Suprapubic skin (tissue), 4 donors: ENCODE measurements at places on chromosomes 16 and 17.

- DNase-seq = no peak
Measured at GRCh38 chr17:63631062-63631461, 8.8 kb downstream of the MAP3K3 start.

DNA sequence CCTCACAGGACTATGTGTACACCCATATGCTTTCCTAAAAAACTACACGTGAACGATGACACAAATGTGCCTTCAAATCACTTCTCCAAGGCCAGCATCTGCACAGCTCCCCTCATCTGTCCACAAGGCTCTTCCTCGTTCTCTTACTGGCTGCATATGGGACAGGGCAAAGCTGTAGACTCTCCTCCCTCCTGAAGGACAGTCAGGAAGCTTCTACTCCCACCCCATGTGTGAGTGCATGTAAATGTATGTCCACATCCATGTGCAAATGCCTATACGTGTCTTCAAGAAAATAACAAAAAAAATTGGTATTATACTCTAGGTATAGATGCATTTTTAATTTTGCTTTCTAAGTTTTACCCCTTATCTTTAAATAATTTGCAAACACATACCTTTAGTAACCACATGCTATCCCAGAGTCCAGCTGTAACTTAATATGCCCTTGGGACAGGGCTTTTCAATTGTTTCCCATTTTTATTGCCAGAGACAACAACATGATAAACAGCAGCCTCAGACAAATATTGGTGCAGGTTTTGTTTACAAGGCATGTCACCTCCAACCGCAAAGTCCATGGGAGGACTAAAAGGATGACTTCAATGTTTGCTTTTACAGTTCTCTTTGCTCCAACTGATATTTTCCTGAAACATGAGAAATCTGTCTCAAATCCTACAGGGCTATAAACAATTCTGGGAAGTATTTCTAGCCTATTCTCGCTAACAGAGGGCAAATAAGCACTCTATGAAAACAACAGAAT lies 31.6 kb upstream of the FAAP100 start:
- DNase-seq = no peak

GRCh38 chr17:73564843-73565242 lies 79.4 kb downstream of the SDK2 start:
- DNase-seq = no peak

- DNase-seq = no peak
Measured at GRCh38 chr17:79843474-79843815, 4.2 kb upstream of the CBX4 start.

DNA sequence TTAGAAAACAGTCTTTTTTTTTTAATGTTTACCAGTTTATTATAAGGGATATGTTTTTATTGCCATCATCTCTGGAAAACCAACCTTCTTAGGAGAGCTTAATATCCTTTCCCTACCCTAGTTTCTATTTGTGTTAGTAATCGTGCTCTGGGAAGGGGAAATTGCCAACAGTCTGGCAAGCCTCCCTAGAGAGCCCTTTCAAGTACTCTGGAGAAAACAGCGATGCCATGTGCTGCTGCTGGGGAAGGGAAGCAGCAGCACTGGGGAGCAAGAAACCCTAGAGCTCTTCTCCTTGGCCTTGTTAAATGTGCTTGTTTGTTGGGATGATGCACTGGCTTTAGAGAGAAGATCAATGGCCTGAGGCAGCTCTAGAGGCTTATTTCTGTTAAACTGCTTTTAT lies 10.3 kb downstream of the RETREG3 start:
- DNase-seq = no peak

DNA sequence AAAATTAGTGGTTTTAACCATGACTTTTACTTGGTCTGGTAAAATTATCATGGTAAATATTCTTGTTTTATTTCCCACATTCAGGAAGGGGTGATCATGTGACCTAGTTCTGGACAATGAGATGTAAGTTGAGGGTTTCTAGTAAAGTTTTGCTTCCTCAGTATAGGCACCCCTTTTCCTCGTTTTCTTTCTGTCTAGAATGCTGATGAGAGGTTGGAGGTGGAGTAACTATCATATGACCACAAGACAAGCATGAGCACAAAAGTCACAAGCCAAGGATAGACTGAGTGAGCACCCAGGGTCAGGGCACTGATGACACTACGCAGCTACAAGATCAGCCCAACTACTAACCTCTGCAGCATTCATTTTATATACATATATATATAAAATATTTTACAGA lies 53.9 kb downstream of the MYO1D start:
- DNase-seq = no peak

GRCh38 chr17:51203838-51204237 lies 37.6 kb downstream of the NME2 start:
- DNase-seq = no peak

DNA sequence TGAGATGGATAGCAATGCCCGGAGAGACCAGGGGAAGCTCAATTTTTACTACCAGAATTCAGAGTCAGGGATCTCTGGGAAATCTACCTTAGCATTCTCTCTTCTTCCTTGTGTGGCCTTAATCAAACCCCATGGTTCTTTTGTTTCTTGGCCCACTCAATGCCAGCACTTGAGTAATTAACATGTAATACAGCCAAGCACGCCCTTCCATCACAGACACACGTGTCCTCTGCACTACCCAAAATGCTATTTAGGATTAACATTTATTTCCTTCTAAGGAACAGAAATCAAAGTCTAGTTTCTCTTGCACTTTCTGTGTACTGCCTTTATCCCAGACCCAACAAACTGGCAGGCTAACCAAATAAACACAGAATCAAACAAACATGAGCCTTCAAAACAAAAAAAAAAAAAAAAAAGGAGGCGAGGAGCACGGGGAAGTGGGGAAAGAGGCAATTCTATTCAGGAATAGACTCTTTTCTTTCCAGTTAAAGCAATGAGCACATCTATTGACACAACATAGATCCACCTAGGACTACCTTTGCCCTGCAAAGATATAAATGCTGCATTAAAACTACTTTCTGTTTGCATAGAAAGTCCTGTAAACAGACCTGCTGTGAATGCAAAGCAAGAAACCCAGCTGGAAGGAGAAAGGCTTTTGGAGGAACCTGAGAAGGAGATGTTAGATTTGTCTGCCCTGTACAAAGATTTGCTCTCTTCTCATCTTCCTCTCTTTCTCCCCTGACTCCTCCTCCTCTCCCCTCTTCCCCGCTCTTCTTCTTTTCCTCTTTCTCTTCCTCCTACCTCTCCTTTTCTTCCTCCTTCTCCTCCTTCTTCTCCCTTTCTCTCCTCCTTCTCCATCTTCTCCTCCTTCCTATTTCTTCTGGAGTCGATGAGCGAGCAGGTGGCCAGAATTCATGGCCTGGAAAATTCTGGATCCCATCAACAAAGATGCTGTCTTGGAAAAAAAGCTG lies 294.4 kb downstream of the NPIPA8 start:
- no peak for DNase-seq

DNA sequence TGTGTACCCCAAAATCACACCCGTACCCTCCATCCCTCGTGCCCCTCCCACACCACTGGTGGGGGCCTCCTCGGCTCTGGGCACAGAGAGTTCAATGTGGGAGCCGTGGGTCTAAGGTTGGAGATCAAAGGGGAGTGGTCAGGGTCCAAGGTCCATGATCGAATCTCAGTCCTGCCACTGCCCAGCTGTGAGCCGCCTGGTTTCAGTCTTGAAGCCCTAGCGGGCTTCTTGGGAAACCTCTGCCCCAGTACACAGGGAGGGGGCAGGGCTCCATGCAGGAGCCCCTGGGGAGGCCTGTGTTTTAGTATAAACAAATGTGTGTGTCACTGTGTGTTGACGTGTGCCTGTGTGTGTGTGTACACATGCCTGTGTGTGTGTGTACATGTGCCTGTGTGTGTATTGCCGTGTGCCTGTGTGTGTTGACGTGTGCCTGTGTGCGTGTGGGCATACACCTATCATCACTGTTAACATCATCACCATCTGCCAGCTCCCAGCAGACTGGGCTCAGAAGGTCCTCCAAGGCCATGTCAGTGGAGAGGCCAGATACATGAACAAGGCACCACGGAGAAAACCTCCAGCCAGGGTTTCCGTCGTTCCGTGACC lies 26.5 kb upstream of the ZNF469 start:
- DNase-seq = no peak

- DNase-seq = no peak
Measured at GRCh38 chr17:77778636-77779489, 179.6 kb upstream of the TNRC6C start.

DNA sequence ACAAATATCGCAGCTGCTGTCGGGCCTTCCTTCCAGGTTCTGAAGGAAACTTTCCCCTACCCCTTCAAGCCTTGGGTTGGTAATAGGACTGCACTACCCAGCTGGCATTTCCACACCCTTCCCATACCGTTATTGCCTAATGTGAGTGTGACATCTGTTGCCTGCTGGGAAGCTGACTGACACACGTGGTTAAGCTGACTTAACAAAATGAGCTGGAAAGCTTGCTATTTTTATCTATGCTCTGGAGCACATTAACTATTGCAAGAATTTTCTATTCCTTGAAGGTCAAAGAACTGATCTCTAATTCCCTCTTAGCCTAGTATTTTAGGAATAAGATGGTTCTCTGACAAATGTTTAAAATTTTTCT lies 79.5 kb downstream of the PMP22 start:
- DNase-seq = no peak

DNA sequence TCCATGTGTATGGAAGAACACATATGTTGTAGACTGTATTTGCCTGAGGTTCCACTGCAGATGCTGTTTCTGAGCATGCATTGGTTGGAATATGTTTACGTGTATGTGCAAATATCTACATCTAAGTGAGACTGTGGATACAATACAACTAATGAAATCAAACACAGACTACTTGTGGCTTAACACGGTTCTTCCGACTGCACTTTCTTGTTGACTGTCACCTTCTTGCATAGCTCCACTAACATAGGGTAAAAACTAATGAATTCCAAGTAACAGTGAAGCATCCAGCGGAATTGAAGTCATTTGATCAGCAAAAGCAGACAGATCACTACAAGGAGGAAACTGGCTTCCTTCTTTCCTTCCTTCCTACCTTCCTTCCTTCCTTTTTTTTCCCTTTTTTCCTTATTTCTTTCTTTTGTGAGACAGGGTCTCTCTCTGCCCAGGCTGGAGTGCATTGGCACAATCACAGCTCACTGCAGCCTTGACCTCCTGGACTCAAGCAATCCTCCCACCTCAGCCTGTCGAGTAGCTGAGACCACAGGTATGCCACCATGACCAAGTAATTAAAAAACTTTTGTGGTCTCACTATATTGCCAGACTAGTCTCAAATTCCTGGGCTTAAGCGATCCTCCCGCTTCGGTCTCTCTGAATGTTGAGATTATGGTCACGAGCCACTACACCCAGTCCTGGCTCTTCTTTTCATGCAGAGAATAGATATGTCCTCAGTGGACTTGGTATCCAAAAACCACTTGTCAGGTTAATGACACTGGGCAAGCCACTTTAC lies 22.0 kb upstream of the CCL1 start:
- no peak for DNase-seq

DNA sequence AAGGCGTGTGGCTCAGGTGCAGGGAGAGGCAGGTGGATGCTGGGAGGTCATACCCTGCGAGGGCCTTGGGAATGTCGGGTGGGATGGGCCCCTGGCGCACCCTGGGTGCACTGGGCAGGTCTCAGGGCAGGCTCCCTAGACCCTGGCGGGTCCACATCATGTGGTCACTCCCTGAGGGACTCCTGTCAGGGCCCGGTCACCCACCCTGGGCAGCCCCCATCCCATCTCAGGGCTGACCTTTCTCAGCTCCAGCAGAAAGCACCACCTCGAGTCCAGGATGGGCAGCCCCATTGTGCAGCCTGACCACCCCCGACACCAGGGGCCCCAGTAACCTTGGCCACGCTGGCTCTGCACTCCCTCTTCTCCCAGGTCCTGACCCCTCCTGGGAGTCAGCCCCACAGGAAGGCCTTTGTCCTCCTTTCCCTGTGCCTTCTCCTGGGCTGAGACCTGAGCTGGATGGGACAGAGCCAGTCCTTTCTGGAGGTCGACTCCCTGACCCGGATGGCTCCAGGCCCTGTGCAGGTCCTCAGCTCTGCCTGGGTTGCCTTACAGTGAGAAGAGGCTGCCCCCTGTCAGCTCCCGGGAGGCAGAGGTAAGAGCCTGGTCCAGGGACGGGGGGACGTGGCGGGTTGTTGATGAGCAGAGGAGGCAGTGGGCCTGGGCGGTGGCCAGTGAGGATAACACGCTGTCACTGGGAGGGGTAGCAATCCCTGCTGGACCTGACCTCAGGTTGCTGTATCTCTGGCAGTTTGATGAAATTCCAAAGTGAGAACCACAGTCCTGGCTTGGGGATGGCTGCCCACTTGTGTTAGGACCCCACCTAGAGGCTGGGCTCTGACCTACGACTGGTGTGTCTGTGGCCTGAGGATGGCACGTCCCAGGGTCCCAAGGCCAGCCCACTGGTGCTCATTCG lies 77.9 kb downstream of the GOSR1 start:
- no peak for DNase-seq

- no peak for DNase-seq
Measured at GRCh38 chr16:24477492-24477891, 61.9 kb upstream of the RBBP6 start.

DNA sequence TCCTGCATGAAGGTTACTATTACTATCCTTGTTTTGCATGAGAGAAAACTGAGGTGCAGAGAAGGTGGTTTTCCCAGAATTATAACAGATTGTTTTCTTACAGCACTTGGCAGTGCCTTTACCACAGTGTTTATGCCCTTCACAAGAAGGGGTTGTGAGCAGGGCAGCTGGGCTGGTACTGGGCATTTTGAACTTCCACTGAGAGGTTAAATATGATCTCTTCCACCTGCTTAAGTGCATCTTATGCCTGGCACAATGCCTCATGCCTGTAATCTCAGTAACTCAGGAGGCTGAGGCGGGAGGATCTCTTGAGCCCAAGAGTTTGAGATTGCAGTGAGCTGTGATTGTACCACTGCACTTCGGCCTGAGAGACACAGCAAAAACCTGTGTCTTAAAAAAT lies 36.2 kb downstream of the NDE1 start:
- no peak for DNase-seq

DNA sequence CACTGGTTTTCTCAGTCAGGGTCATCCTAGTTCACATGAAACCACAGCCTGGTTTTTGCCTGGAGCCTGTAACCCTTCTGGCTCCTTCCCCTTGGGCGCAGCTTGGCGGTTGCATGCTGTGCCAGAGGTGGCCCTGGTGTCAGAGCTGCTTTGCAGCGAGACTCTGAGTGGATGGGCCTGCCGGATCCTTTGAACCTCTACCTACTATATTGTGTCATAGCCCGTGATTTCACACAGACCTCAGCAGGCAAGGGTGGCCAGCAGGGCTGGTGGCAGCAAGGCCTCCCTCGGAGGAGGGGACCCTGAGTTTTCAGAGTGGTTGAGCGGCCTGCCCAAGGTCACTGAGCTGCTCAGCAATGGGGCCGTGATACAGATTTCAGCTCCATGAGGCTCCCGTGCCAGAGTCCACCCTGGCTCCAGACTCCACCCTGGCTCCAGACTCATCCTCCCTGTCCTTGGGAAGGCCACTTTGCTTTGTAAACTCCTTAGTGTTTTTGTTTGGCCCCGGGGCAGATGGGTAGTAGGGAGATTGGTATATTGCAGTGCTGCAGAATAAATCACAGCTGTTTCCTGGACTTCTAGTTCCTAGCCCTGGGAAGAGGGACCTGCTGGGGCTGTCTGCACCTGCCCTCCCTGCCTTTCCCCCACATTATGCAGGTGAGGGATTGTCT lies 9.7 kb downstream of the MPRIP start:
- DNase-seq = no peak
